ENCODE measurements at places on chromosomes 6 and 20.

DNA sequence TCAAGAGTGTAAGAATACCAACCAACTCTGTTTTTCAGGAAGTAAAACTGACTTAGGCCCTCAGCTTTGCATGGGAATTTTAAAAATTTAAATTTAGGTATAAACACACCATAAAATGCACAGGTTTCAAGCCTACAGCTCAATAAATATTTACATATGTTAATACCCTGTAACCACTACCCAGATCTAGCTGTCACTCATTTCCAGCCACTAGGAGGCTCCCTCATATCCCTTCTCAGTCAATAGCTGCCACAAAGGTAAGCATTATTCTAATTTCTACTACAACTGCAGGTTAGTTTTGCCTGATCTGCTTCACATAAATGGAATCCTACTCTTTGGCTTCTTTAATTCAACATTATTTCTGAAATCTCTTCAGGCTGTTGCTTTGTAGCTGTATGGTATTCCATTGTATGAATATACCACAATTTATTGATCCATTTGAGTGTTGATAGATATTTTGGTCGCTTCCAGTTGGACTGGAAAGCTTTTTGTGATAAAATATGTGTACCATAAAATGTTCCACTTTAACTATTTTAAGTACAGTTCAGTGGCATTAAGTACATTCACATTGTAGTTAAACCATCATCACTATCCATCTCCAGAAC, 32.5 kb upstream of the MEI4 start:
- no peak for DNase-seq

- DNase-seq: no peak
Observed at GRCh38 chr20:21323640-21324039, 20.5 kb downstream of the XRN2 start.

DNA sequence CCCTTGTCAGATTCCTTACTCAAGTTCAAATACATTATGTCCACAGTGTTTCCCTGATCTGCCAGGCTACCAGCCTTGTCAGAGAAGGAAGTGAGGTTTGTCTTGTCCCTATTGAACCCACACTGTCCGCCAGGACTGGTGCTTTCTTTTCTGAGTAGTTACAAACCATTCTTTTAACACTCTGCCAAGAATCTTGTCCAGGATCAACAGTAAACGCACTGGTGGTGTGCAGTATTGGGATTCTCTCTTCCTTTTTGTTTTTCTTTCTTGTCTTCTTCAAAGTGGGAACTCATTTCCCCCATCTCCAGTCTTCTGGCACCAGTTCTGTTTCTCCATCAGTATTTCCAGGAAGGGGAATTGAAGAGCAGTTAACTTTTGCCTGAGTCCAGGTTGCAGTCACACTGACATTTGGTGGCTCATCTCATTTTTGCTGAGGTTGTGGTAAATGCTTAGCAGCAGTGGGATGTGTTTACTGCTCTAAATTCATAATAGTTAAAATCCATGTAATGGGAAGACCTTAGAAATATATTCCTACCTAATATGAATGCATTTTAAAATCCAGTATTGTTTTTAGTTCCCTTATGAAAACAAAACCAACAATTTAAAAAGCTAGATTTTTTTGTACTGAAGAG, 295.3 kb downstream of the PRL start:
- DNase-seq: no peak

- DNase-seq: no peak
Observed at GRCh38 chr6:169501777-169502313, 200.0 kb downstream of the WDR27 start.

GRCh38 chr6:88141561-88142296, 24.4 kb downstream of the CNR1 start:
- DNase-seq: peak; percentile 59

DNA sequence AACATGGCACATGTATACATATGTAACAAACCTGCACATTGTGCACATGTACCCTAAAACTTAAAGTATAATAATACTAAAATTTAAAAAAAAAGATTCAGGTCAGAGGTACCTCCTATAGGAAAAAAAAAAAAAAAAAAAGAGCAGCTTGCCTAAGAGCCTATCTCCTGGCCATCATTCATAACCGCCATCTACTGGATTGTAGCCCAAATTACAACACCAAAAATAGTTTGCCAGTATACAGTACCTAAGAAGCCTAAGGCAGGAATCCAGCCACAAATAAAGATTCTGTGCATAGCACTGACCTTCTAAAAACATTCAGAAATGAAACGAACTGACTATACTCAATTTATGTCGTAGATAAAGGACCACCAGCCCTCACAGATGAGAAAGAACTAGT, 438.4 kb upstream of the ADGRB3 start:
- DNase-seq: no peak

GRCh38 chr6:32658268-32658897, 8.1 kb downstream of the HLA-DQB1 start:
- no peak for DNase-seq

GRCh38 chr20:34956041-34956458, 382 bp downstream of the MYH7B start:
- no peak for DNase-seq

DNA sequence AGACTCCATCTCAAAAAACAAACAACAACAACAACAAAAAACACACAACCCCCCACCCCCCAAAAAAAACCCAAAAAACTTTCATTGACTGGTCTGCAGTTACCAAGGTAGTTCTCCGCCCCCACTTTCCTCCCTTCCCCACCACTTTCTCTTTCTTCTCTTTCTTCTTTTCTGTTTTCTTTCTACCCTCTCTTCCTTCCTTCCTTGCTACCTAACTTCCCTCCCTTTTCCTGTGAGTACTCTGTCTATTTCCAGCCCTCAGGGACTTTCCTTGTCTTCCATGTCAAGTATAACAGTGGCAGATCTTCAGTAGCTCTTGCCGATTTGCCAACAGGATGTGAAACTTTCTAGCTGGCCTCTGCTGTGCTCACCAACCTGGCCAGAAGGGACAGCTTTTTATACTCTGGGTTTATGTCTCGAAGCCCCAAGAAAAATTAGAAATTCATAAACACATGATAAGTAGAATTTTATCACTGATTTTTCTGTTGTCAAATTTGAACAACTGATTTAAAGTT, 399.5 kb downstream of the QKI start:
- no peak for DNase-seq

- no peak for DNase-seq
Observed at GRCh38 chr6:32906539-32906938, 34.3 kb downstream of the HLA-DMB start.

GRCh38 chr6:34110610-34111009, 35.3 kb downstream of the GRM4 start:
- no peak for DNase-seq
